ENCODE measurements at places on chromosomes 1 and 21.

- no peak for DNase-seq
Measured at GRCh38 chr1:232440325-232441035, 189.5 kb downstream of the SIPA1L2 start.

GRCh38 chr1:244049162-244050013 is 1.7 kb upstream of the ZBTB18 start:
- DNase-seq = peak; percentile 45

- DNase-seq = no peak
Measured at GRCh38 chr1:117860896-117861610, 68.4 kb downstream of the GDAP2 start.

DNA sequence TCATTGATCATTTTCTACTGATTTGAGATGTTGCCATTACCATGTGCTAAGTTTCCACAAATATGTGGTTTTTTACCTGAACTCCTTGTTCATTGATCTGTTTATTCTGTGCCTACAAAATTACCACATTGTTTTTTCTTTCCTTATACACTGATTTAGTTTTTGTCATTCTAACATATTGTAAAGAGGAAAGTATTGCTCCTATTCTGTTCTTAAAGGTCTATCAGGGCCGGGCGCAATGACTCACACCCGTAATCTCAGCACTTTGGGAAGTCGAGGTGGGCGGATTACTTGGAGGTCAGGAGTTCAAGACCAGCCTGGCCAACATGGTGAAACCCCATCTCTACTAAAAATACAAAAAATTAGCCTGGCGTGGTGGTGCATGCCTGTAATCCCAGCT is 75.1 kb downstream of the CAMTA1 start:
- DNase-seq = no peak

DNA sequence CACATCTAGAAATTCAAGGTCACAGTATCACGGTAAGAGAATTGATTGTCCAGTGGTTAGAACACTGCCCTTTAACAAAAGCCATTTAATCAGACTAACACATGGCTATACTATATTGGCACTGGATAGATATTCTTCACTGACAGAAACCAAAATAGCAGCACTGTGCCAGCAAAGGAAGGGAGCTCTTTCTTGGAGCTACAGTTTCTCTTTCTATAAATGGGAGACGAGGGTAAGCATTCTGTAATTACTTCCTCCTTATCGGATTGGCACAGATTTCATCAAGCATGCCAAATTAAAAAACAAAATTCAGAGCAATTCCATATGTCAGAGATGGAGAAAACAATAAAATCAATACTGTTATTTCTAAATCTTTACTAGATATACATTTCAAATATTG is 115.7 kb upstream of the CACYBP start:
- no peak for DNase-seq

DNA sequence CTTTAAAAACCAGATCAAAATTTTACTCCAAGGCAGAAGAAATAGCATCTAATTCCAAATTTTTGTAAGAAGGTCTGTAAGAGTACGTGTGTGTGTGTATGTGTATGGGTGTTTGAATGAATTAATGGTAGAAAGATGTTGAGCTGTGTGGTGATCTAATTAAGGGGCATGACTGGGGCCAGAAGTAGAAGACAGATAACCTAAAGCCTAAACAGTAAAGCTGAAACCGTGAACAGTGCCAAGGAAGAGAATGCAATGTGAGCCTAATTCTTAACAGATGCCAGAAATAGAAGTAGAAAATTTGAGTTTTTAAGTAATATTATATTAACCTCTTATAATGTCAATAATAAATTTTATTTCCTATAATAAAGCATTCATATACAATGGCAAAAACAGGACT is 38.2 kb downstream of the BRINP3 start:
- no peak for DNase-seq

GRCh38 chr1:151981178-151981525 is 12.5 kb downstream of the S100A10 start:
- no peak for DNase-seq

DNA sequence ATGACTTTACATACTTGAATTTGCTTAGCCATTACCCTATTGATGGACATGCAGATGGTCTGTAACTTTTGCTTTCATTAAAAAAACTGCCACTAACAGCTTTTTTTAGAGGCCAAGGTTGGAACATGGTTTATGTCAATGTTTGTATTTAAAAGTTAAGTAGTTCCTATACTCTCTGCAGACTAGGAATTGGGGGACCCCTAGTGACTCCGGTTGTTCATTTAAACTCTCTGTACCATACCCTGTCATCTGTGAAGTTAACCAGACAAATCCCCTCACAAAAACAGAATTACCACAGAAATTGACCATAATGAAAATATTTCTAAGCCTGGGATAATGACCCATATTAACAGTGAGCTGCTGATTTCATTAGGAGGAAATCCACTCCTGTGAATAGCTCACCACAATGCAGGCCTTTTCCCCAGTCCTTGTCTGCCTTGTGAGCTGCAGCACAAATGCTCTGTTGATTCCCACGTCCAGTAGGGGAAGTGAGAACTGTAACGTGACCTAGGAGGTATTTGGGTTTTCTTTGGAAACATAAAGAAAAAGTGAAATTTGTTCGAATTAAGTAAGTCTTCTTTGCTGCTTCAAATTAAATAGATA is 30.2 kb upstream of the CD101 start:
- no peak for DNase-seq

GRCh38 chr1:30521261-30521865 is 202.0 kb downstream of the MATN1 start:
- DNase-seq = peak; percentile 9

DNA sequence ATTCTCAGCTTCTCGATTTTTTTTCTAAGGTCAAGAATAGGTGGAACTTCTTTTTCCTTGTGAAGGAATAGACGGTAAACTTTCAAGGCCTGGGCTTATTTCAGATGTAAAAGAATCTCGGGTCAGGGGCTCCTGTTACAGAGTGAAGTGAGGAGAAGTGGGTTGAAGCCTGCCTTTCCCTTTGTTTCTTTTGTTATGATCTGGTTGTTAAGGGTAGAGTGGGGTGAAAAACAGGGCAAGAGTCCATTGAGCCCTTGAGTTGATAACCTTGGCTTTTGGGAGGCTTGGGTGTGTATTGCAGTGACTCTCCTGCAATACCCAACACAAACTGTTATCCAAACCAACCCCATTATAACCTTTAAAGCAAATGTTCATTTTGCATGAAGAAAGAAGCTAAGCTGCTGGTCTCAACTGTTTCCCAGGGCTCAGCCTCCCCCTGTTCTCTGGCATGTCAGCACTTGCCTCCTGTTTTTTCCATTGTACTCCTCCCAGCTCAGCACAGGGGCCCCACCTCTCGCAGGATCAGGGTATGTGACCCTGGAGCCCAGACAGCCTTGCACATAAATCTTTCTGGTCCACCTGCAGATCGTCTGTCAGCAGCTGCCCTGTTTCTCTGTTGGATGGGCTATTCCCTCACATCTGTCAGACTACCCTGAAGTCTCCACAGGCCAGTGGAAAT is 102.4 kb downstream of the CACHD1 start:
- no peak for DNase-seq
